ENCODE measurements at places on chromosomes 12 and 14.

GRCh38 chr14:75205591-75205990, 29.2 kb upstream of the TMED10 start:
- no peak for DNase-seq

- no peak for DNase-seq
Measured at GRCh38 chr12:131896811-131897270, 2.4 kb downstream of the ULK1 start.

- no peak for DNase-seq
Measured at GRCh38 chr12:102169922-102170621, 27.6 kb downstream of the PMCH start.

DNA sequence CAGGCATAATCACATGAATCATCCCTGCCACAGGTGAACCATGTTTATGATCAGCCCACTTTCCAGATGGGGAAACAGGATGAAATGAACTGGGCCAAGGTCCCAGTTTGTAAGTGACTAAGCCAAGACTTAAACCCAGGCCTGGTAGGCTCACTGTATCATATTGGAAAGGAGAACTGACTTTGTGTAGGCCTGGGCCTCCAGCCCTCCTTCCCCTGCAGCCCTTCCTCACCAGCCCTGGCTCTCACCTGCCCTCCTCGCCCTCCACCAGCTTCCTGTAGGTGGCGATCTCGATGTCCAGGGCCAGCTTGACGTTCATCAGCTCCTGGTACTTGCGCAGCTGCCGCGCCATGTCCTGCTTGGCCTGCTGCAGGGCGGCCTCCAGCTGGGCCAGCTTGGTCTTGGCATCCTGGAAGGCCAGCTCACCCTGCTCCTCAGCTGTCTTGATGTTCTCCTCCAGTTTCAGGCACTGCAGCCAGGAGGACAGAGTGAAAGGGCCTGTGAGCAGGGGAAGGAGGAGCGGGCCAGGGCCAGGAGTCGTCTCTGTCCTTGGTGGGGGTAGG, 19.8 kb downstream of the KRT80 start:
- no peak for DNase-seq

DNA sequence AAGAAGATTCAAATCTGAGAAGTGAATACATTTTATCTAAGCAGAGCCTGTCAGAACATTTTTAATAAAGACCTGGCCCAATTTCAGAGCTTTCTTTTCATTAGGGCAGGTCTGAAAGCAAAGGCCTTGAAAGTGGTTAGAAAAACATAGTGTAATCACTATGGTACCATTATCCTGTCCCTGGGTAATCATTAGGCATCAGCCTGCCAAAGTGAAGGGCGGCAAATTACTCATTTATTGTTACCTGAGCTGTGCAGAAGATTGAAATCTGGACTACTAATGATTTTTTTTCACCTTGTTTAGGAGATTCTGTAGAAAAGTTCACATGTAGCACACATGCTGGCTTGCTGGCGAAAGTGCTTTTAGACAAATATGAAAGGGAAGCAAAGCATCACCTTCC, 92.6 kb upstream of the PRKD1 start:
- no peak for DNase-seq

DNA sequence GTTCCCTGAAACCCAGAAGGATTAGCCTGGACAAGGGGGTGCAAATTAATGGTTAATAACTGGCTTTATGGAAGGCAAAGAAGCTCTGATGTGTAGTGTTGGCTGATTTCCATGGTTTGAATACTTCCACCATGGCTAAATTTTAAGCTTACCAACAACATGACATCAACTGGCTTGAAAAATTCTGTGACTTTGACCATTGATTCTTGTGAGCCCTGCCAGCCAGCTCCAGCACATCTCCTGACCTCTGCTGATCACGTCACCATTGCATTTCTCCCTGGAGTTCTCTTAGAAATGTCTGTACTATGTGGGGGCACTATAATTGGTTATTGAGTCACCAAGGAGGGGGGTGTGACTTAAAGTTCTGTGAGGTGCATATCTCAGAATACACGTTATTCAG, 171.2 kb downstream of the MYRFL start:
- DNase-seq = no peak

GRCh38 chr14:99029916-99030305, 242.1 kb downstream of the BCL11B start:
- DNase-seq = no peak

DNA sequence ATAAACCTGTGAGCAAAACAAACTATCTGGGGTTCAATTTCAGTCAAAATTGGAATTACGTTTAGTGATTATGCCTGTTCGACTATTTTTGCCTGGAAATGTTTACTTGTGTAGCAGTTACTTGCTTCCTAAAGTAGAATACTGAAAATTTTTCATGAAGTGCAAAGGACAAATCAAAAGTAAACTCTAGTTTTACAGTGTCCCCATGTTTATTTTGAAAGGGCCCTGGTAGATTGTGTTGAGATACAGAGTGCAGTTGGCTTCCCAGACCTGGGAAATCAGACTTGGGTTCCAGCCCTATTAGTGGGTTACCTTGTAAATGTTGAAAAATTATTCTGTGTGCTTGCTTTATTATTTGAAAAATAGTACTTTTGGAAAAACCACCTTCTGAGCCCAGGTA, 17.3 kb downstream of the KLRB1 start:
- DNase-seq = no peak

DNA sequence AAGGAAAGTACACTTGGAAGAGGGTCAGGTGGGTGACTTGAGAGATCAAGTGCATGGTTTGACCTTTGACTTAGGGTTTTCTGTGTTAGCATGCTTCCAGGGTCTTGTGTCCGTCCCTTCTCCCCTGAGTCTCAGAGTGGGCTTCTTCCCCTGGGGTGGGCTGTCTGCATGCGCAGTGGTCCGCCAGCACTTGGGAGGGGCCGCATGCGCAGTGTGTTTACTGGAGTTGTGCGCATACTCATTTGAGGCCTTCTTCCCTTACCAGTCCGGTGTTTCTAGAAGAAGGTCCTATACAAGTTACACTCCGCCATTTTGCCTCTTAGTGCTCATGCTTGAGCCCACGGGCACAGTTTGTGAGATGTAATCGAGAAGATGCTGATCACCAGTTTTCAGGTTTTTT, 58.5 kb downstream of the RIN3 start:
- DNase-seq = no peak

DNA sequence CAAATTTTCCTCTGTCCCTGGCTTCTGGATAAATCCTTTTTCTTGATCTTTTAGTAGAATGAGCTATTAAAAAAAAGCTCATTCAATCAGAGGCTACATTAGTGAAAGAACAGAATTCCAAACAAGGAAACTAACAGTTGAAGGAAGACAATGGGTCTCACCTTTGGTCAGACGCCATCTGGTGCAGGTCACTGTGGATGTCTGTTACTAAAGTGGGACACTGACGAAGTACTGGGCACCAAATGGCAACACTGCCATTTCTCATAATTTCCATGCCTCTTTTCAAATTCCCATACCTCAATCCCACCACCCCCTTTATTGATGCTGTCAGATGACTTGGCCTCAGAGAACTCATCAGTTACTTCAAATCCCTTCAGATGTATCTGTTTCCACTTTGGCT, 24.5 kb upstream of the ARID2 start:
- no peak for DNase-seq

DNA sequence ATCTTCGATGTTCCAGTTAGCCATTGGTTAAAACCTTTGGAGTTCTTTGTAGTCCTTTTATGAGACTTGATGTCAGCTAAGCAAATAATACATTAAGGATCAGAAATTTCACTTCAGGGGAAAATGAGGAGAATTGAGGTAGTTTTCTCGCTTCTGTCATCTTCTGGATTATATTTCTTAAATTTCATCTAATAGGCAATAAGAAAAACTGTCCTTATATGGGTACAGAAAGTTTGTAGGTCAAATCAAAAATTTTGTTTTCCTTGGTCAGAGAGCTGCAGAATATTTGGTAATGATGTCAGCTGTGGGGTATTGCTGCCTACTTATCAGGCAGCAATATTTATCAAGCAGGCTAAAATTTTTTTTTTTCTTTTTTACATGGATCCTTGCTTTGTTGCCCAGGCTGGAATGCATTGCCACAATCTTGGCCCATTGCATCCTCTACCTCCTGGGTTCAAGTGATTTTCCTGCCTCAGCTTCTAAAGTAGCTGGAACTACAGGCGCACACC, 37.1 kb downstream of the RIMKLB start:
- DNase-seq = no peak

DNA sequence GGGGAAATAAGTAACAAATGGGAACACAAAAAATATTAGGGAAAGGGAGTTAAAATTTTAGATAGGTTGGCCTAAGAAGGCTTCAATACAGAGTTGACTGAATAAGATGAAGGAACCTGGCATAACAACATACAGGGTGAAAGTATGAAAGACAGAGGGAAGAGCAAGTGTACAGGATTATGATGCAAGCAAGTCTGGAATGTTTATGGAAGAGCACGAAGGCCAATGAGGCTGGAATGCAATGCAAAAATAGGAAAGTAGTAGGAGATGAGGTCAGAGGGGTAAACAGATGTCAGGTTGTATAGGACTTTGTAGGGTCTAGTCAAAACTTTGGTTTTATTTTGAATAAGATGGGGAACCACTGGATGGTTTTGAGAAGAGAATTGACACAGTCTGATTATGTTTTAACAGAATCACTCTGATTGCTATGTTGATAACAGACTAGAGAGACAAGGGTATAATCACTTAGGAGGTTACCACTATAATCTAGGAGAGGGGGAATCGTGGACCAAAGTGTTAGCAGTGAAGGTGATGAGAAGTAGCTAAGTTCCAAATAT, 96.8 kb downstream of the OSBPL8 start:
- DNase-seq = no peak

- DNase-seq = no peak
Measured at GRCh38 chr14:51533872-51534553, 117.7 kb upstream of the FRMD6 start.

- DNase-seq = no peak
Measured at GRCh38 chr12:76449583-76449982, 101.4 kb upstream of the BBS10 start.

DNA sequence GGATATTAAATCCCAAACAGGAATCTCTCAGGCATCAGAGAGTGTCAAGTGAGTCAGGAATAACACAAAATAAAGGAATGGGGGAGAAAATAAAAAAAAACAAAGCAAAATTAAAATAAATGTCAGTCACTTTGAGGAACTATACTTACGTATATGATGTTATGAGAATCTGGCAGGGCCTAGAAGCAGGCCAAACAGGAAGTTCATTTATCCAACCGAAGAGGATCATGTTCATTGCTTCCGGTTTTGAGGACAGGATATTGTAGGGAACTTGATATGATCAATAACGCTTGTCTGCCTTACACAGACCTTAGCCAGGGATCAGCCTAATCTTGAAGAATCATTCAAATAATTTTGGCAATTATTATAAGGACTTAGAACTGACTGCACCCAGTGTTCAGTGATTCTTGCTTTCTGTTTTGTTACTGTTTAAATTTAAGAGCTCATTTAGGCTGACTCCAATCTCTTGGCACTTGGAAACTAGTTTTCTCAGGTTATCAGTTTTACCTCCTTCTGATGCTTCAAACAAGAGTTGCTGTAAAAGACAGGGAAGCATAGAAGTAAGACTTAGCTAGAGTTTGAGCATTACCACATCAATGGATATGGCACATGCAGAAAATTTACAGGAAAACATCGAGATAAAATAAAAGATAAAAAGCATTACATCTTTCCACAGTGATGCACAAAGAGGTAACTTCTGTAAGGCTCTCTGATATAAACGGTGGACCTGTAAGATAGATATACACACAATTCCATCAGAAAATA, 53.4 kb downstream of the ZFC3H1 start:
- no peak for DNase-seq

DNA sequence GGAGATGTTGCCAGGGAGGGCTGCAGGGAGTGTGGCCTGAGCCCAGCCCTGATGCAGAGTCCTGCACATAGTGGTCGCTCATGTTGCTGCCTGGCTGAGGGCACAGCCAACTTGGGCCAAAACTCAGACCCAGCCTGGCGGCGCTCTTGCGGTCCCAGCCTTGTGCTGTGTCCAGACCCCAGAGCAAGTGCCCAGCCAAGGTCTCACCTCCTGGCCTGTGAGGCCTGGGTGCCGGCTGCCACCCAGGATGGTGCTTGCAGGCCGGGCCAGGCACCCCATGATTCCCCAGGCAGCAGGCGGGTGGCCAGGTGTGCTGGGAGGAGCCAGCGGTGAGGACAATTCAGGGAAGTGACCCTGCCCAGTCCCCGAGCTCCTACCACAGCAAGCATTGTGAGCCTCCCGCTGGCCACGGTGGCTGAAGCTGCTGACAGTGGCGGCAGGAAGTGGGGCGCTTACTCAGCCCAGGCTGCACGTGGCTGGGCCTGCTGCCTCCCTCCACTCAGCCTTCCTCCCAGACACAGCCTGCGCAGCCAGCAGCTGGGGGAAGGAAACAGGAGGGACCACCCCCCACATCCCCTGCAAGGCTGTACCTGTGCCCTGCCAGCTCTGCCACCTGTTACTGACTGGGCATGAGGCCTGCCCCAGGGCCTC, 17.7 kb upstream of the PGF start:
- DNase-seq = peak; percentile 86

All from heart left ventricle (tissue), 16 donors.